NCI-H524 (cell line): ENCODE measurements at places on chromosomes 3 and 15.

DNA sequence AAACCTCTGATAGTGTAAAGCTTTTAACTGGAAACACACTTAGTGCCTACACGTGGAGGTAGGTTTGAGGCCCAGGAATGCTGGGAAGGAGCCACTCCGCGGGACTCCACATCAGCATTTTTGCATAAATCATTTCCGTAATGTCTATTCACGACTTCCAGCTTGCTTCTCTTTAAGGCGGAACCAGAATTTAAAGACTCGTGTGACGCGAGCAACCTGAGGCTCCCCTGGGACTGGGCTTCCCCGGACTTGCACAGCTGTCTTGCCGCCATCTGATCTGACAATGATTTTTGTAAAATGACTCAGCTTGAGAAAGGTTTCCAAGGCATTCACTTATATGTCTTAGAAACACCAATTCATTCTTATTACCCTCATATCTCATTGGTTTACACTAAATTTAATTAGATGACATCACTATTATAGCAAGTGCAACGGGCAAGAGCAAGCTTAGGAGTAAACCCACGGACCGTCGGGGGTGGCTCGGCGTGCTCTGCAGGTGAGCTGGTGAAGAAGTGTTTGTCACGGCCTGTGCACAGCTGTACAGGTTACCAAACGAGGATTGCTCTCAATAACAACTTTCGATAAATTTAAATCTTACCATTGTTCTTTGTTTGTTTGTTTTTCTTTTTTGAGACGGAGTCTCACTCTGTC is 95.2 kb downstream of the CHSY1 start:
- DNase-seq = peak; percentile 73

- no peak for DNase-seq
These were observed 921 bp downstream of the MGLL start for GRCh38 chr3:127821394-127821793.

DNA sequence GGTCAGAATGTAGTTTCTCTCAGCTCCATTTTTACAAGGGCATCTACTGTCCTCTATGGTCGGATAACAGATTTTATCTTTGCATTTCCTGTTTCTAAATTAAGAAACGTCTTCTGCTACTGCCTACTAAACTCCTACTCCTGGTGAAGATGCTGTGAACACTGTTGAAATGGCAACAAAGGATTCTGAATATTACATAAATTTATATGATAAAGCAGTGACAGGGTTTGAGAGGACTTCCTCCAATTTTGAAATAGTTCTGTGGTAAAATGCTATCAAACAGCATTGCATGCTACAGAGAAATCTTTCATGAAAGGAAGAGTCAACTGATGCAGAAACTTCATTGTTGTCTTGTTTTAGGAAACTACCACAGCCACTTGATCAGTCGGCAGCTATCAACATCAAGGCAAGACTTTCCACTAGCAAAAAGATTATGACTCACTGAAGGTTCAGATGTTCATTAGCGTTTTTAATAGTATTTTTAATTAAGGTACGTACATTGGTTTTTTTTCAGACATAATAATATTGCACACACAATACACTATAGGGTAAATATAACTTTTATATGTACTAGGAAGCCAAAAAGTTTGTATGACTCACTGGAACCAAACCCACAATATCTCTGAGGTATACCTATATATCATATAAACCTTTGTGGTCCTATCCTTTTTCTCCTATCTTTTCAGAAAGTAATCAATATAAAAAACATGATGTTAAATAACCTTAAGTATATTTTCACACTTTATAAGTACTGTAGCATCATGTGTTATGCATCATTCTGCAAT is 156.1 kb downstream of the STAG1 start:
- DNase-seq = no peak

- no peak for DNase-seq
These were observed 20.0 kb upstream of the PIAS1 start for GRCh38 chr15:68034081-68034480.

DNA sequence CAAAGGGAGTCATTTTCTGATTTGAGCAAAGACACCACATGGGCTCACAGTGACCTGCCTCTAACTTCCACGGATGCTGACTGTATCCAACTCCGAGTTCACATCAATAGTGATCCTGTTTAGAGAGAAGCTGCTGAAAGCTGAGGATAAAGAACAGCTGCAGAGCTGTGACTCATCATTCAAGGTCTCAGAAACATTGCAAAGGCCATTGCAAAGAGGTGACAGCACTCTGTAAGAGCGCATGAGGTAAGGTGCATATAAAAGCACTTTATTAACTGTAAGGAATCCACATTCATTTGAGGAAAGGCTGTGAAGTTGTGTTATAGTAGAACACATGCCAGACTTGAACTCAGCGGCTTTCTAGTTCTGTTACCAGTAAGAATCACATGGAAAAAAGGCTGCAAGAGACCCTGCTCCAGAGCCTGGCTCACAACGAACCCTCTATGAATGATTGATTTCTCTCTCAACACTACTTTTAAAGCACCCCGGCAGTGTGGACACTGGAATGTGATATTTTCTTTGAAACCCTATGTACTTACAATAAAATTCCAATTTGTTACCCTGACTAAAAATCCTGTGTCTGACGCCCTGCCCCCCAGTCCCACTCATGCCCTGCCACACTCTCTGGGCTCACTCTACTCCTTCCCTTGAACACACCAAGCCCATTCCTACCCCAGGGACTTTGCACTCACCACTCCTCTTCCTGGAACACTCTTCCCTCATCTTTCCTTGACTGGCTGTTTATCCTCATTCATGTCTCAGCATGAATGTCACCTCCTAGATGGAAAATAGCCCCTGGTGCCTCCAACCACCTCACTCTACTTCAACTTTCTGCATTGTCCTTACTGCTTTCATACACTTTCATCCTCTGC is 111.2 kb downstream of the LSM3 start:
- DNase-seq = peak; percentile 68

GRCh38 chr3:12828751-12829150 is 12.6 kb downstream of the RPL32 start:
- no peak for DNase-seq

GRCh38 chr3:27606537-27606936 is 115.6 kb downstream of the EOMES start:
- DNase-seq = no peak

- DNase-seq = no peak
These were observed 110.7 kb upstream of the CTDSPL start for GRCh38 chr3:37751016-37751415.

- DNase-seq = peak; percentile 84
These were observed 129.1 kb upstream of the SMAD3 start for GRCh38 chr15:66936109-66936860.
